ENCODE measurements at places on chromosomes 7 and 10.

DNA sequence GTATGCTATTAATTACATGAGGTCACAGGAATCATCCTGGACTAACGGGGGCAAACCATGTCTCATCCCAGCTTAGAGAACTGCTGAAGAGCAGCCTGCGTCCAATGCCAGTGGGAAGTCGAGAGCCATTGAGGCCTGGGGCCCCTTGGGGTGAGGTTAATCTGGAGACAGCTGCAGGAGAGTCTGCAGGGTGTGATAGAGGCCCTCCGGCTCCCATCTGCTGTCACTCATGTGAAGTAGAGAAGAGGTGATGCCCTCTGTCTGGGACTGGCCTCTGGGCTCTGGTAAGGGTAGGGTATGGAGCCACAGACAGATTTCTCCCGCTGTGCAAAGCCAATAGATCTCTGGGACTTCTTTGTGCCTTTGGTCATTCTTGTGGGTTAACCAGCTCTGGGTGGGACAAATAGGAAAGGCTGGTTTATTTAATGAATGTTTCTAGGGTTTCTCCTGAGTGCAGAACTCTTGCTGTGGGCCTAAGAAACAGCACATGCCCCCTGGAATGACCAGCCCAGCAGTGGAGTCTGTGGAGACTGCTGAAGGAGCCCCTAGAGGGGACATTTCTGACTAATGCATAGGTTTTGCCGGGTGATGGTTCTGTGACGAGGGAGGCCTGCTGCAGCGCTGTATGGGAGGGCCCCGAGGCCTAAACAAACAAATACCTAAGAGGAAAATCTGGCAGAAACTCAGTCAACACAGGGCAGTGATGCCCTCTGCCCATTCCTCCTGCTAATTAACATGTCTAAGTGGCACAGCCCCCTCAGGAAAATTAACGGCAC lies 34.5 kb downstream of the CRHR2 start:
- no peak for DNase-seq

DNA sequence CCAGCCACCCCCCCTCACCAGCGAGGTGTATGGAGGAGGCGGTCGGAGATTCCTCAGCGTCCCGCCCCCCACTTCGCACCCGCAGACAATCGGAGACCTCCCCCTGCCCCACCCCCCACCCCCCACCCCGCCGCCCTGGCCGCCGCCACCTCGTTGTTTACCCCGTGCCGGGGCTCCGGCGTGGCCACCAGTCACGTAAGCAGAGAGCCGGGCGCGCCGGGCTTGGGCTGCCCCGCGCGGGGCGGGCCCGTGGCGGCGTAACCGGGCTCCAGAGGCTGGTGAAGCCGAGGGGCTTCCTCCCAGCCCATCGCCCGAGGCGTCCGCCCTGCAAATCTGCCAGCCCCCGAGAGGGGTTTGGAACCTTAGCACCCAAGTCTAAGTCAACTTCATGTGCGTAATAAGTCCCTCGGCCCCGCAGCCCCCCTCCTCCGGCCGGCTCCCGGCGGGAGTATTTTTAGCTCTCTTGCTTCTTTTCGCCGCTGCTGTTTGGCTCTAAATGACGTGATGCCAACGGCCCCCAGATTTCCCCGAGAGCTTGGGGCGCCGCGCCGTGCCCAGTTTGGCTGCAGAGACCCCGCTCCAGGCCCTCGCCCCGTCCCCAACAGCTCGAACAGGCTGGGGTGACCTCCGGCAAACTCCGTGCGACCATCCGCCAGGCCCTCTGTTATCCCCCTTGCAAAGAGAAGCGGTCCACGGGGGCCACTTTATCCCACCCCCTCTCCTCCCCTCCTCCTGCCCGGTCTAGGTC lies 2.7 kb downstream of the MXI1 start:
- DNase-seq: no peak

DNA sequence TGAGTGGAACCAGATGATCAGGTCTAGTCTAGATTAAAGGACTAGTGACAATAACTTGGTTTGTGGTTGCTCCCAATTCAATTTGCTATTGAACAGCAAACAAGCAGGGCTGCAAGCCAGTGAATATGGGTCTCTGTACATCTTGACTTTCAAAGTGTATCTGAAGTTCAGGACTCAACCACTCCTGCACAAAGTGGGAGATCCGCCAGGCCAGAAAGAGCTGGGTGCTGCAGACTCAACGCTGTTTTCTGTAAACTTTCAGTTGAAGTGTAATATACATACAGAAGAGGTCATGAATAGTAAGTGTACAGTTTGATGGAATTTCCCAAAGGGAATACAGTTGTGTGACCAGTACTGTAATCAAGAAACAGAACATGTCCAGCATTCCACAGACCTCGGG lies 416.6 kb downstream of the RPS24 start:
- no peak for DNase-seq

DNA sequence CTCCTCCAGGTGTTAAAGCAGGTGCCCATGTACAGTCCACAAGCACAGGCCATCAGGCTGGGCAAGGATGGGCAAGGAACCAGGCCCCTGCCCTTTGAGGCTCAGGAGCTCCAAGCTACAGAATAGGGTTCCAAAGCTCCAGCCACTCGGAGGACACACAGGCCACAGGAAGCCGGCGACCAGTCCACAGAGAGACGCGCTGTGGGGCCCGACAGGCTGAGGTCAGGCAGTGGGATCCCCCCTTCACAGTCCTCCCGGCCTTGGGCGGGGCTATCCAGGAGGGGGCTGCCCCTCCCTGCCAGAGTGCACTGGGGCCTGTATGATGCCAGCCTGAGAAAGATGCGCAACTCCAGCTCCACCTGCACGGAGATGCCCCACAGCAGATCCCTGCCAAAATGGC lies 34.0 kb downstream of the MAD1L1 start:
- no peak for DNase-seq

GRCh38 chr10:86261941-86262687 lies 104.5 kb downstream of the GRID1 start:
- DNase-seq: no peak

DNA sequence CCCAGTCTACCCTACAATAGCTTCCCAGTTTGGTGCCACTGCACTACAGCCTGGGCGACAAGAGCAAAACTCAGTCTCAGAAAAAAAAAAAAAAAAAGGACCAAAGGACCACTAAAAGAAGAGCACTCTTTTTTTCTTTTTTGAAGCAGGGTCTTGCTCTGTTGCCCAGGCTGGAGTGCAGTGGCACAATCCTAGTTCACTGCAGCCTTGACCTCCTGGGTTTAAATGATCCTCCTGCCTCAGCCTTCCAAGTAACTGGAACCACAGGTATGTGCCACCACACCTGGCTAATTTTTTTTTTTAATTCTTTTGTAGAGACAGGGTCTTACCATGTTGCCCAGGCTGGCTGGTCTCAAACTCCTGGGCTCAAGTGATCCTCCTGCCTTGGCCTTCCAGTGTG lies 14.0 kb downstream of the PLAU start:
- no peak for DNase-seq

DNA sequence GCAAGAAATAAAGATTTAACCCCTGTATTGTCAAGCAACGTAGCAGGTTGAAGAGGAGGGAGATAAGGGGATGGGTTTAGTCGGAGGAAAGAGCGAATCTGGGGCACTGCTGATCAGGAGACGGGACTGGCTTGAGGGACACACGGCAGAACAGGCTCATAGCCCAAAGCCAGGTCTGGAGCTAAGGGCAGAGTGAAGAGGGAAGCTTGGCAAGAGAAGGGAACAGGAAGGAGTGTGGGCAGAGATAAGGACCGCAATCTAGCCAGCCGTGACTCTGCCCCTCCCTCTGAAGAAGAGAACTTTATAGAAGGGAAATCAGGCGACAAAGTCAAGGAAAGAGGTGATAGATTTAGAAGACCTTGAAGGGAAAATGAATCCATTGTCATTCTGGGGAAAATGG lies 67.6 kb downstream of the CAV1 start:
- DNase-seq: no peak

DNA sequence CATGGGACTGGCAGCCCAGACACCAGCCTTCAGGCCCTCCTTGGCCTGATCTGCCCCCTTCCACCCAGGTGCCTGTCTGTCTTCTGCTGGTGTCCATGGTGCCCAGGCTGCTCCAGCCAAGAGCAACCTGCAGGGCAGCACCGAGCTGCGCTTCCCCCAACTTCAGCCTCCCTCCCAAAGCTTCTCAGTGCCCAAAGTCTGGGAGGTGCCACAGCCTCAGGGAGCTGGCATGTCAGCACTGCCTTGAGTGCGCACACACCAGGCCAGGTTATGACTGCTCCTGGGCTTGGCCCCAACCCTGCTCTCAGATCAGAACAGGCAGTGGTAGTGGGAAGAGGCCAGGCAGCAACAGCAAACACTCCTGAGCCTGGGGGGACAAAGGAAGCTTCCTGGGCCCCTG lies 304.6 kb upstream of the NRG3 start:
- DNase-seq: no peak

DNA sequence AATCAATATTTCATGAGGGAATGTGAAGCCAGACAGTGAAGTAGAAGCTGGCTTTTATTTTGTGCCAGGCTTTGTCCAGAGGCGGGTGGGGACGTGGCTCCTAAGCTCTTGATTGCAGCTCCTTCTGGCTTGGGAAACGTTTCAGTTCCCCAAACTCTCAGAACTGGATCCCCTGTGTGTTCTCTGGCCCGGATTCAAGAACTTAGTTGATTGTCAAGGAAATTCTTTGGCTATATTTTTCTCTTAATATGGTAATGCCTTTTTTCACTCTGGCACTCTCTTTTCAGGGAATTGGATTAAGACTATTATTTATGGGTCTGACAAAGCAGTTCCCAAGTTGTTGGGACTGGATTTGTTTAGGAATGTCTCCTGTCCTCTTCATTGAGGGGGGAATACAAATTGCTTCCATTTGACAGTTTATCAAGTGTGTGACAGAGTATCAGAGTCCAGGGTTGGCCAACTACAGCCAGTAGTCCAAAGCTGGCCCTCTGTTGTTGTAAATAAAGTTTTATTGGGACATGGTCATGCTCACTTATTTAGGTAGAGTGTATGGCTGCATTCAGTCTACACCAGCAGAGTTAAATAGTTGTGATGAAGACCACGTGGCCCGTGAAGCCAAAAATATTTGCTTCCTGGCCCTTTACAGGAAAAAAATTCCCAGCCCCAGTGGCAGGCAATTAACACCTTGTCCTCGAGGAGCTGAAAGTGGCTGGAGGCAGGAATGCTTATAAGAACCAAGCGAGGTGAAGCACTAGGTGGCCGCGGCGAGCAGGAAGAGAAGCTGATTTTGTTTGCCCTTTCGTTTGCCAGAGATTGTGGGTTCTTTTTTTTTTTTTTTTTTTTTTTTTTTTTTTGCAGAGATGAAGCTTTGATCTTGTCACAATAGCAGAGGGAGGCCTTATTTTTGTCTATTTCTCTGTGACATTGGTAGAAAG lies 34.3 kb downstream of the HTRA1 start:
- DNase-seq: no peak

- DNase-seq: no peak
These were observed 1151.0 kb upstream of the PHF14 start for GRCh38 chr7:9822458-9823290.

GRCh38 chr10:111525696-111526095 lies 448.9 kb downstream of the ADRA2A start:
- DNase-seq: no peak

GRCh38 chr10:1280466-1281404 lies 224.6 kb downstream of the WDR37 start:
- DNase-seq: no peak

DNA sequence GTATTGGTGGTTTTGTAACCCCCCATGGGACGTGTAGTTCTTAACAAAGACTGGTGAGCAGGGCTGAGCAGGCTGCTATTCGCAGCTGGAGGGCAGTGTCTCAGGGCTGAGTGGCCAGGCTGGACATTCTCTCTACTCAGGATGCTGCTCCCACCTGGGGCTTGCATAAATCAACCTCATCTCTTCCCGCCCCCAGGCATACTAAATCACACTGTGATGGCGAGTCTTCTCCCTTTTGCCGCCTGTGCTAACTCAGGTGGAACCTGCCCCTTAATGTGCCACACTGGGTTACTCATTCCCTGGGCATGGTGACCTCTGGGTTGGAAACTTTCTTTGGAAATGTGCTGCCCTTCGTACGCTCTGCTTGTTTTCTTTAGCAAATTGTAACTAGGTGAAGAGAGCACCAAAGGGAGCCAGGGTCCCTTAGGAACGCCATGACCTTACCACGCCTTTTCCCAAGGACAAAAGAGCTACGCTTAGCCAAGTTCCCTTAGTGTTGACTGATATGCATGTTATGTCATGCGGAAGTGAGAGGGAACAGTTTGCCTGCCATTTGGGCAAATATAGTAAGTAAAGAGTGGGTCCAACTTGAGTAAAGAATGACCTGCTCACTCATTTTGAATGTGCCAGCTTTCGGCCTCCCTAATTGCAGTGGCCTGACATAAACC lies 40.4 kb upstream of the COBL start:
- no peak for DNase-seq

DNA sequence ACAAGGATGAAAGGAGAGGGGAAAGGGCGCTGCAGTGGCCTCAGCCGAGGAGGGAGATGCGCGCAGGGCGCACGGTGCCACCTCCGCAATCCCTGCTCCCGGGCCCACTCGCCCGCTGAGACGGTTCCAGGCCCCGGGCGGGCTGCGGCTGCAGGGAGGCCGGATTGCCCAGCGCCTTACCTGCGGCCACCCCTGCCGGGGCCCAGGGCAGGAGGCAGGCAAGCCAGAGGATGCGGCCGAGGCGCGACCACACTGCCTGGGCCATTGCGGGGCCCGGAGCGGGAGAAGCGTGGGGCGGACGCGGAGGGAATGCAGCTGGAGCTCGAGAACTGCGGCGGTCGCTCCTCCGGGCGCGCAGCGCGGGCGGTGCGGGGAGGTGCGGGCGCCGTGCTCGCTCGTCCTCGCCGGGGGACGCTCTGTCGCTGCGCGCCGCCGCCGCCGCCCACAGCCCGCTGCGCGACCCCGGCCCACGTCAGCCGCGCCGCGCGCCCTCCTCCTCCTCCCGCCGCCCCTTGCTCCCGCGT lies at the start of gene TMEM130:
TSS of gene TMEM130 (minus strand) at position 418 of the 524 bp plus-strand sequence. CDS start at position 265, 153 bp downstream.
- no peak for DNase-seq

DNA sequence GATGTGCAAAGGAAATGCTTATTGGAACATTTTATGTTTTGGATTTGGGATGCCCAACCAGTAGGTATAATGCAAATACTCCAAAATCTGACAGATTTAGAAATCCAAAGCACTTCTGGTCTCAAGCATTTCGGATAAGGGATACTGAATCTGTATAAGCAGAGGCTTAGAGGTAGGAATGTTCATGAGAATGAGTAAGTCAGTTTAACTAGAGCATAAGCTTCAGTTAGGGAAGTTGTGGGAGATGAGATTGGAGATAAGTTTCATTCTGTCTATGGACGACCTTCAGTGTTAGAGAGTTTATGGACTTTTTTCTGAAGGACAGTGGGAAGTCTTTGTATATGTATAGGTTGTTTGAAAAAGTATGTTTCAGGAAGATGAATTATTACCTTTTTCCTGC lies 10.4 kb downstream of the TAX1BP1 start:
- no peak for DNase-seq

GRCh38 chr10:97279121-97279815 lies 13.2 kb downstream of the ARHGAP19 start:
- DNase-seq: no peak

- no peak for DNase-seq
These were observed 18.7 kb upstream of the PRKAG2 start for GRCh38 chr7:151895631-151896031.

GRCh38 chr7:69837387-69838068 lies 239.3 kb downstream of the AUTS2 start:
- no peak for DNase-seq

- no peak for DNase-seq
These were observed 21.4 kb upstream of the ATOH7 start for GRCh38 chr10:68253346-68253745.

GRCh38 chr7:158442260-158442659 lies 145.4 kb downstream of the PTPRN2 start:
- no peak for DNase-seq

- DNase-seq: no peak
These were observed 4.2 kb downstream of the OSBPL3 start for GRCh38 chr7:24975644-24976260.
